Adrenal gland (tissue), 19 donors: ENCODE measurements at places on chromosomes 11 and 22. TPM values are rescaled to one million over a fixed set of nuclear protein-coding genes. Genes with fewer than 3 reads are reported as not detected.

- DNase-seq, result no peak
These were observed 351 bp upstream of the AKIP1 start for GRCh38 chr11:8910649-8911026.

GRCh38 chr11:2677127-2677526, 22.7 kb downstream of the KCNQ1OT1 start:
- no peak for DNase-seq

- DNase-seq, result no peak
These were observed 16.1 kb upstream of the RPS3 start for GRCh38 chr11:75383246-75383645.

DNA sequence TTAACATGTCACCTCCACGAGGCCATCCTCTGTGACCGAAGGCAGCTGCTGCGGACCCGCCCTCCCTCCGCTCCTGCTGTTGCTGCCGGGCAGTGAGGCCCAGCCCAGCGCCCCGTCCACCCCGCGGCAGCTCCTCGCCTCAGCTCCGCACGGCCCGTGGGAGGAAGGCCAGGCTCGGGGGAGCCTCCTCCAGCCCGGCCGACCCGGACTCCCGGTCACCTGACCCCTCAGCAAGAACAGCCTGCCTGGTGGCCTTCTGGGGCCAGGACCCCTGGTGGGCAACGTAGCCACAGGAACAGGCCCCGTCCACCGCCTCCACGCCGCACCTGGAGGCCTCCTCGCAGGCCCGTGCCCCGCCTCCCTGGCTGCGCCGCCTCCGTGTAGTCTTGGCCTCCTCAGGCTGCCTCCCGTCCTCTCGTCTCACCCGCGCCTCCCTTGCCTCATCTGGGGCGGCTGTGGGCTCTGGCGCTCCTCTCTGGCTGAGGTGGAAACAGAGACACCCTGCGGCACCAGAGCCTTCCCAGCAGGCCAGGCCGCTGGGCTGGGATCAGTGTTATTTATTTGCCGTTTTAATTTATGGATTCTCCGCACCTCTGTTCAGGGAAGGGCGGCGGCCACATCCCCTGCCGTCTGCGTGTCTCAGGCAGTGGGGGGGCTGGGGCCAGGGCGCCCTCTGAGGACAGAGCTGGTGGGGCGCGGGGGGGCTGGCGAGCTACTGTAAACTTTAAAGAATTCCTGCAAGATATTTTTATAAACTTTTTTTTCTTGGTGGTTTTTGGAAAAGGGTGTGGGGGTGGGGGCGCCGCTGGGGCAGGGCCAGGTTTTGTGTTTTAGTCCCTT, 25.4 kb downstream of the MOB2 start:
- DNase-seq, result no peak

- no peak for DNase-seq
These were observed 256.5 kb downstream of the GUCY1A2 start for GRCh38 chr11:106761745-106762144.

- DNase-seq, result no peak
These were observed 489.5 kb upstream of the B3GAT1 start for GRCh38 chr11:134901542-134901941.

- DNase-seq, result no peak
These were observed 320.1 kb downstream of the SOX6 start for GRCh38 chr11:16036218-16036617.

- DNase-seq, result no peak
These were observed 41.8 kb downstream of the OSBPL5 start for GRCh38 chr11:3123305-3123704.

GRCh38 chr11:79440571-79441460, at the start of gene TENM4:
Gene TENM4 (minus strand): TSS chr11:79441030. CDS start chr11:79069944, 371,086 bp downstream.
- peak; percentile 89 for DNase-seq

DNA sequence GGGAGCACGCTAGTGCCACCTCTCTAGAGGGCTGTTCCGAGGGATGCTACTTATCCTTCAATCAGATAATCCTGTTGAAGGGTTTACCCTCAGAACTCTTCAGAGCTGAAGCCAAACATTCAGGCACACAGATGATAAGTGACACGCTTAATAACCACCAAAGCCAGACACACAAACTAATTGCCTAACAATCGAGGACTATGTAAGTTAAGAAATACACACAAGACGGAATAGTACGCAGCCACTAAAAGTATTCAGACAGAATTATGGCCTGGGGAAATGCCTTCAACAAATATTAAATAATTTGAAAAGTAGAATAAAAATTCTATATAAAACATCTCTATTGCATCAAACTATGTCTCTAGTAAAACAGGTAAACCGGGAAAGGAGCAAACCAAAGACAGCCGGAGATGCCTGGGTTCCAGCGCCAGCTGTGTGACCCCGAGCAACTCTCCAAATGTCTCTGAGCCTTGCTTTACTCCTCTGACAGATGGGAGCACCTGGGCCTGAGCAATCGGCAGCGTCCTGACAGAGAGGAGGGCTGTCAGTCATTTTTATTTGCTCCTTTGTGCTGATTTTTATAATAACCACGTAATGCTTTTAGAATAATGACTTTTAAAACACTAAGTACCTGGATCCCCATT, 11.3 kb downstream of the LRFN4 start:
- DNase-seq, result no peak

- DNase-seq, result no peak
These were observed 980.6 kb downstream of the NTM start for GRCh38 chr11:132351050-132351449.

DNA sequence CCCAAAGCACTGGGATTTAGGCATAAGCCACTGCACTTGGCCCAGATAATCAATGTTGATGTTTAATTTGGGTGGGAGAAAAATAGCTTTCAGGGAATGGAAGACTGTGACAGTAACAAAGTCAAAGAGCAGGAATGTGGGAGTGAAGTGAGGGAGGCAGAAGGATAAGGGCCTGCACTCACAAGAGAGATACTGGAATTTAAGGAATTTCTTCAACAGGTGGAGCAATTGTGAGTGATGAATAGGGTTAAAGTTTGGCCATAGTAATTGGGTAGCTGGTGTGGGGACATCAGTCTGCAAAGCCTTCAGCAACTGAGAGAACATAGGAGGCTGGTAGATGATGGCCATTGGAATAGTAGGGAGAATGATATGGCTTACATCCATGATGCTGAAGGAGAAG, 8.6 kb upstream of the APBB1 start:
- DNase-seq, result no peak

DNA sequence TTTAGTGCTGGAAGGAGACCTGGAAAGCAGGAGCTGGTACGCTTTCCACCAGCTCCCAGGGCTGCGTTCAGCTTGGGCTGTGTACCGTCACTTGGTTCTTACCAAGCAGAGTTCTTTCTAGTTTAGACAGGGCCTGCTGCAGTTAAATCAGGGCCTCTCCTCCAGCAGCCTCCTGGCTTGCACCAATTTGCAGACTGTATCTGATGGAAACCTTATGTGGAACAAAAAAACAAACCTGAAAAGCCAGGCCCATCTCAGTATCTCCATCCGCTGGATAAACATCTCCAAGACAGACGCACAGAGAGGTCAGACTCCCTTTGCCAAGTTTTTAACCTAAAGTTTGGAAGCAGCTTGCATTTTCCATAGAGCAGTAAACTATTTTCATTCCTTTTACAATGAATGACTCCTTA, 288.6 kb upstream of the SORL1-AS1 start:
- DNase-seq, result no peak

DNA sequence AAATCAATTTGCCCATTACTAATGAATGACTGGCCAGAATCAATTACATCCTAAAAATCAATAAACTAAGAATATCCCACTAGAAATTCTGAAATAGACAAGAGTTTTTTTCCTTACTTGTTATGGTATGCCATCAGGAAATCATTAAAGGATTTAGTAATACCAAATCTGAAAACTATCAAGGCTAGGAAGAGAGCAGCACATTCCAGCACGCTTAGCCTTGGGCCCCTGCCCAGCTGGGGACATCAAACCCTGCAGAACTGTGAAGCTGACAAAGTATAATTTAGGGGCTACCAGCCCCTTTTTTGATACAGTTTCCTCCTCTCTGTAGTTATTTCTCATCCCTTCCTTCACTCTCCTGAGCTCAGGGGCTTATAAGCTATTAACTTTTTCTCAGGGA, 247.8 kb upstream of the ZC3H12C start:
- no peak for DNase-seq

DNA sequence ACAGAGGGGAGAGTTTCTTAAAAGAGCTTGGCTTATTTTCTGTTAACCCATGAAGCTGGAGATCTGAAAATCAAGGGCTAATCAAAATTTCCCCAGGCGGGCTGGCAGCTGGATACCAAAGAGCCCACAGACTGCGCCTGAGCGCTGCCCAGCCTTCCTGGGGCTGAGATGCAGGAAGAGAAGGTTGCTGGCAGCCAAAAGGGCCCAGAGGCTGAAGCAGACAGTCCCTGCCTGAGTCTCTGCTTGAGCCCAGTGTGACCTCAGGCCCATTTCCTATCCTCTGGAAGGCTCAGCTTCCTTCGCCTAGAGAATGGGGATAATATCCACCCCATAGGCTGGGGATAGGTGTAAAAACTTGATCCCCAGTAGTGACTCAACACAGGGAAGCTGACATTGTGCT, 49.1 kb downstream of the ARRB1 start:
- DNase-seq, result no peak

DNA sequence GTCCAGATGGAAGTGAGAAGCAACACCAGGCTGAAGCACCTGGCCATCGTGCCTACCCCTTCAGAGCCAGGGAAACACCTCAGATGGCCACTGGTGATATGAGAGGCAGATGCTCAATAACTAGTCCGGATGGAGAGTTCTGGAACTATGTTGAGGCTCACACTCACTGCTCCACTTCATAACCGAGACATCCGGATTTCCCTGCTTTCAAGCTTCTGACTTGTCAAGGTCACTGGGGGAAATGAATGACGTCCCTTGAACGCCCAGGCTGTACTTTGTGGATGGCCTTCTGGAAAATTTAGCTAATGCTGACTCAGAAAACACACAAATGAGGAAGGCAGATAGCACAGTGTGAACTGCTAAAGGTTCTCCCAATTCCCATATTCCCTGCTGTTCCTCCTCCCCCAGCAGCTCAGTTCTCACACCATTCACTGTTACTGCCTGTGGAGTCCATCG, at the start of gene LYVE1:
TSS of gene LYVE1 (minus strand) at position 180 of the 456 bp plus-strand sequence. CDS start at position 47, 133 bp downstream.
- peak; percentile 86 for DNase-seq

GRCh38 chr11:102516179-102516578, 14.4 kb downstream of the MMP7 start:
- no peak for DNase-seq

GRCh38 chr11:44464741-44465140, 100.7 kb upstream of the CD82 start:
- DNase-seq, result no peak

GRCh38 chr22:43457002-43457401, 45.2 kb downstream of the MPPED1 start:
- no peak for DNase-seq

DNA sequence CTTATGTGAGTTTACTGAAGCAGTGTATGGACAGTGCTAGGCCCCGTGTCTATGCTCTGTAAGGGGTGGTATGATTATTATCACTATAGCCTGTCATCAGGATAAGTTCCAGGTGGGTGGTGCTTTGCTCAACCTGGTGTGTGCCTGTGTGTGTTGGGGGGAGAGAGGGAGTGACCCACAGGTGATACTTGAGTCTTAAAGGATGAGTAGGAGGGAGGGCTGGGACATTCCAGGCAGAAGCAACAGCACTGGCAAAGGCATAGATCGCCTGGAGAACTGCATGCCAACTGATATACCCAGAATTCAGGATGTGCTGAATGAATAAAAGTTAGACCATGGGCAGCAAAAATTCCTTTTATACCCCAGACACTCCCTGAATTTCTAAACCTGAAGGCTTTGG, 4.5 kb downstream of the KIAA1671 start:
- DNase-seq, result peak; percentile 18

GRCh38 chr22:48167238-48167637, 1404.8 kb downstream of the TBC1D22A start:
- DNase-seq, result no peak

DNA sequence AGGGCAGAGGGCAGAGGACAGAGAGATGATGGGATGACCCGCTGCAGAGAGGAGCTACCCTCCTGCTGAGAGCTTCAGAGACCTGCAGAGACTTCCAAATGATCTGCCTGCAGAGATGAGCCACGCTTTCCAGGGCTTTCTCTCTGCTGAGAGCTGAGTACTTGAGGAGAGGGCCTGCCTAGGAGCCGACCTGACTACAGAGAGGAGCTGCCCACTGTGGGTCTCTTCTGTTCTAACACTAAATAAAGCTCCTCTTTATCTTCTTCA, 45.9 kb upstream of the SC5D start:
- no peak for DNase-seq

GRCh38 chr11:3010004-3010403, 17.9 kb upstream of the NAP1L4 start:
- DNase-seq, result no peak

GRCh38 chr11:86518211-86518610, 143.5 kb downstream of the CCDC81 start:
- DNase-seq, result no peak

DNA sequence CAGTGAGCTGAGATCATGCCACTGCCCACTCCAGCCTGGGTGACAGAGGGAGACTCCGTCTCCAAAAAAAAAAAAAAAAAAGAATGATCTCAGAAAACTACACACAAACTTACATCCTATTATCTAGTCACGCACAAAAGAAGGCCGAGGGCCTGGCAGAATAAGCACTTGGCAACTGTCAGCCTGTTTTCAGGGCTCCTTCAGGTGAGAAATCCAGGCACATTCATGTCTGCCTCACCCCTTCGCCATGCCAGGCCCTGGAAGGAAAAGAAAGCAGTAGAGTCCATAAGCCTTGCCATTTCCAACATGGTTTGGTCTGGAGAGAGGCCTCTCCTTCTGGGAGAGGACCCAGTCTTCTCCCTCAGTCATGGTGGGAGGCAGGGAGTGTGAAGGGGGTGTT, 30.9 kb downstream of the C11orf58 start:
- no peak for DNase-seq

DNA sequence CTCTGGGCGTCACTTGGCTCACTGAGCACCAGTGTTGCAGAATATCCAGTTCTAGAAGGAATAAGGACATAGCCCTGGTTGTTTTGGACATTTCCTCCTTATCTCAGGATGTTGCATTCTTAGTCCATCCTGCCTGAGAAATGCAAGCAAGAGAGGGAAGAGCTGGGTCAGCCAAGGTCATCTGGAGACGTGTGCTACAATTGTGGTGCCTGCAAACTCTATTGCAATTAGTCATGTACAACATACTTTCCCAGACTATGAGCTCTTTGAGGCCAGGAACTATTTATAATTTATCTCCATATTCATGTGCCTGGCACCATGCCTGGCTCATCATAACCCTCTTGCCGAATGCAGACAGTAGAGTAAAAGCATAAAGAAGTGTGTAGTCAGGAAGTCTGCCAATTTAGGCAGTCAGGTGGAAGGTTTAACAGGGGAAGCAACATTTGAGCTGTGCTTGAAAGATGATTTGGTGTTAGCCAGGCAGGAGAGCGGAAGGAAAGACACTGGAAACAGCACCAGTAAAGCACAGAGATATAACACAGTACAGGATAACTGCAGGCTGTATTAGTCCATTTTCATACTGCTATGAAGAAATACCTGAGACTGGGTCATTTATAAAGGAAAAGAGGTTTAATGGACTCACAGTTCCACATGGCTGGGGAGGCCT, 129.4 kb upstream of the PAX6 start:
- no peak for DNase-seq

- no peak for DNase-seq
These were observed 283.5 kb downstream of the TTC28 start for GRCh38 chr22:28395920-28396753.

GRCh38 chr22:49048591-49048990, 779.1 kb downstream of the BRD1 start:
- no peak for DNase-seq

Gene ART1
- not detected for total RNA-seq

Gene SMIM35
- not detected for total RNA-seq

Gene TESMIN
- total RNA-seq, result 6.6 TPM

Gene MMP8
- 0.08 TPM for total RNA-seq

Gene CRYBA4
- total RNA-seq, result not detected

Gene CASP5
- total RNA-seq, result 0.90 TPM

Gene POU2F3
- not detected for total RNA-seq

Gene GAS2L1
- total RNA-seq, result 29.7 TPM

Gene MISFA
- total RNA-seq, result not detected
